ENCODE measurements at places on chromosomes 7 and 10.

DNA sequence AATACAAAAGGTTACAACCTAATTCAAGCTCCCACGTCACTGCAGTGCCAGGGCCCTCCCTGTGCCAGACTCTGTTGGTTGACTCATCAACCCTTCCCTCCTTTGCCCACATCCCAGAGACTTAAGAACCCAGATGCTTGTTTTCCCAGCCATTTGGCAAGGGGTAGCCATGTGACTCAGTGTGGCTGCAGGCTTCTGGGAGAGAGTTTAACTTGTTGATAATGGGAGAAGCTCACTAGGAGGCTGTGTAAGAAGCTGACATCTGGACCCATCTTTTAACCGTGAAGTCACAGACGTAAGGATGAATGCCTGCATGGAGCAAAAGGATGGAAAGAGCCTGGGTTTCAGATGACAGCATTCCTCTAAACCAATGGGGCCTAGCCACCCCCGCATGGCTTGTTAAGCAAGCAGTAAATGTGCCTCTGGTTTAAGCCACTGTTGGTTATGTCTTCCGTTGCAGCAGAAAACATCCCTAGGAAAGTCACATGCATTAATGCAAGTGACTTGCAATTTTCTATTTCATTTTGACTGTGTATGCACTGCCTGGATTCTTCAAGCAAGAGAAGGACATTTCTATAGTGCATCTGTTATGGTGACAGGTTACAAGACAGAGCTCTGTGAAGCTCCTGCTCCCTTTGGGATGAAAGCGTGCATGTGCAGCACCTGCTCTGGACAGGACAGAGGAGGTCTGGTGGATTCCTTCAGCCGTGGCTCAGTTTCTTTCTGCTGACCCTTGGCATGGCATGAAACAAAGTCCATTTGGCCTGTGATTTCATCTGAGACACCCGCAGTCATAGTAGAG, 57.5 kb upstream of the CREB5 start:
- DNase-seq, result peak; percentile 24

- no peak for DNase-seq
Measured at GRCh38 chr10:112981553-112981952, 31.5 kb downstream of the TCF7L2 start.

- DNase-seq, result peak; percentile 61
Measured at GRCh38 chr10:102395400-102396316, at the start of gene NFKB2. NFKB2 (plus strand) TSS chr10:102395705; CDS start chr10:102395960, 255 bp downstream.

DNA sequence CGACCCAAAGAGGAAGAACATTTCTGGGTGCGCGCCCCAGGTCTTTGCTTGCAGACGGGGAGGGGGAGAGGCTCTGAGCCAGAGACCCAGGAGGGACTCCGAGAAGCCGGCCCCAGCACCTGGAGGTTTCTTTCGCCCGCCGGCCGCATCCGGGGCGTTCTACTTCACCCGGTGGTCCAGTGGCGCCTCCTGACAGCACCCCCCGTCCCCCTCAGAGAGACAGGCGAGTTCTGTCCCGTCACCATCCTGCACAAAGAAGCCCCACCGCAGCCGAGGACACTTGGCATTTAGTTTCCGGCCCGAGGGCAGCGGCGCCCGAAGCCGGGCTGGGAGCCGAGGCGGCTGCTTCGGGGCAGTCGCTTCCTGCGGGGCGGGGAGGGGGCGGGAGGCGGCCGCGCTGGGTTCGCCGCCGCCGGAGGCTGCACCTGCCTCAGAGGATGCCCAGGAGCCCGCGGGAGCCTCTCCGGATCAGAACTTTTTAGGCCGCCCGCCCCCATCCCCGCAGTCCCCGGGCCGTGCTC, at the start of gene TMEM178B:
TSS of gene TMEM178B (plus strand) at position 424 of the 521 bp plus-strand sequence.
- no peak for DNase-seq

- DNase-seq, result no peak
Measured at GRCh38 chr7:9082203-9082602, 648.8 kb downstream of the NXPH1 start.

- no peak for DNase-seq
Measured at GRCh38 chr10:46239247-46239646, 47.5 kb upstream of the ANTXRL start.

DNA sequence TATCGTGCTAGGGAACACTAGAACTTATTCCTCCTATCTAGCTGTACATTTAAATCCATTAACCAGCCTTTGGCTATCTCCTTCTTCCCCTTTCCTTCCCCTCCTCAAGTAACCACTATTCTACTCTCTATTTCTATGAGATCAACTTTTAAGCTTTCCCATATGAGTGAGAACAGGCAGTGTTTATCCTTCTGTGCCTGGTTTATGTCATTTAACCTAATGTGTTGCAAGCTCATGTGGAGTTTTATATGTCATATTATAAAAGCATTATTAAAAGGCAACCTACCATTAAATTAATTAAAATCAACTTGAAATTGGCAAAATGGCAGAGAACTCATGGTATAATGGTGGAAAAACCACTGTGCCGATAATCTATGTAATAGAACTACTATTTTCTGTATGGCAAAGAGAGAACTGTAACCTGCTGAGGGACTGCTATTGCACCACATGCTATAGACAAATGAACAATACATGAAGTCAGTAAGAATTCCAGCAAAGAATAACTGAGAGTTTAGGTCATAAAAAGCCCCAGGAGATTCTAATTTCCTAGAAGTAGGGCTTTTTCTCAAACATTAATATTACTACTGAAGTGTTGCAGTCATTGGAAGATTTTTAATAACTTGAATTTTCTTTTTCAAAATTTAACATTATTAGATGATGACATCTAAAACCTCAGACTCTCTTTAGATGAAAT, 81.8 kb downstream of the LRRN3 start:
- DNase-seq, result no peak

GRCh38 chr10:32023264-32023663, 33.0 kb downstream of the KIF5B start:
- DNase-seq, result no peak

DNA sequence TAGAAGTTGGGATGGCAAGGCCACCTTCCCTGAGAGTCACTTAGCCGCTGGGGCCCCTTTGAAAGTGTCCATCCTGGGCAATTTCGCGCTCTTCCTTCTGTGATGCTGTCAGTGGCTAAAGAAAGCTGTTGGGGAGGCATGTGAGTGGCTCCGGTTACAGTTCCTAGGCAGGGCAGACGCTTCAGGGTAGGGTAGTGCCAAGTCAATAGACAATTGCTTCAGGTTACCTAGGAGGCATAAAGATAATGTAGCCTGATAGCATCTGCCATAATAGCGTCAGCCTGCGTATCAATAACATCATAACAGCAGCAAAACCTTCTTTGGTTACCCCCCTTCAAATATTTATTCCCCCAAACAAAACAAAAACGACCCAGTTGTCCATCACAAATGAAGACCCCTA, at the start of gene FAM107B:
TSS of gene FAM107B (minus strand) at position 101 of the 400 bp plus-strand sequence. CDS start 234 bp downstream, outside the sequence.
- no peak for DNase-seq

DNA sequence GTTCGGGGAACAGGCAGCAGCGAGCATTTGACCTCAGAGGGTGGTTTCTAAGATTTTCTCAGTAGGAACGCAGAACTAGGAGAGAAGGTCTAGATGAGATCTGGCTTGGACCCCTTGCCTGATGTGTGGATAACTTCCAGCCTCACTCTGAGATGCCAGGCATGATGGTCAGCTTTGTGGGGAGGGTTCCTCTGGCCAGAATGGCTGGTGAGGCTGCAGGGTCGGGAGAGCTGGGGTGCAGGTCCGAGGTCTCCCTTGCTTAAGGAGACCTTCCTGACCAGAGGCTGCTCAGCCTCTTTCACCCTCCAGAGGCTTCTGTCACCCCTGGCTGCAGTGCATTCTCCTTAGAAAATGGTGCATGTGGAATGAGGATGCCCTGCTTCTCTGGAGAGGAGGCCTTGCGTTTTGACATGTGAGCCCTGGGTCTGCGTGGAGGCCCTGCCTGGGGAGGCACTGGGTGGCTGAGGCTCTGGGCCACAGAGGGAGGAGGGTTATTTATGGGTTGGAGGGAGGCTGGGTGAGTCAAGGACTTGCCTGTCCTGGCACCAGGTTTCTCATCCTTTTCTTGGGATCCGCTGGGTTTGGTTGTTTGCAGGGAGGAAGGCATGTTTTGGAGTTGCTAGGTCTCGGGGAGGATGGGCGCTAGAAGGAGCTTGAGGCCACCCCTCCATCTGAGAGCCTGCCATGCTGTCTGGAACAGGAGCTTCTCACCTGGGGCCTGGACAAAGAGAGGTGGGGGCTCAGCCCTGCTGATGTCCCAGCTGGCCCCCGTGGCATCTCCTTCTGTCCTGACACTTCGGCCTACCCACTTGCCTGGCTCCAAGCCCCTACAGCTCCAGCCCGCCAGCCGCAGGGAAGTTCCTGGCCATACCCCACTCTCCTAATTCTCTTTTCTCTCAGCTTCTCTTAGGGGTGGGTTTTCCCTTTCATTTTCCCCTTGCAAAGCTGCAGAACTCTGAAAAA, 3.9 kb downstream of the FAM241B start:
- DNase-seq, result no peak

DNA sequence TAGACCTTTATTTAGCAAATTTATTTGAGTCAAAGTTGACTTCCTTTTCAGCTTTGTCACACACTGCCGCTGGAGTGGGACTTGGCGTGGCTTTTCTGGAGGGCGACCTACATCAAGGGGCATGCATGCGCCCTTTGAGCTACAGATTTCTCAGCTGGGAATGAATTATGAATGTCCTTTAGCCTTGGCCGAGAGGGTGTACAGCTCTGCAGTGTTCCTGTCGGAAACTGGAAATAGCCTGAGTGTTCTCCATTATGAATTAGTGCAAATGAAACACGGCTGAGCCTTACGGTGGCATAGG, 79.7 kb downstream of the GLRX3 start:
- DNase-seq, result no peak

- no peak for DNase-seq
Measured at GRCh38 chr7:116230191-116231005, 20.1 kb downstream of the TES start.

DNA sequence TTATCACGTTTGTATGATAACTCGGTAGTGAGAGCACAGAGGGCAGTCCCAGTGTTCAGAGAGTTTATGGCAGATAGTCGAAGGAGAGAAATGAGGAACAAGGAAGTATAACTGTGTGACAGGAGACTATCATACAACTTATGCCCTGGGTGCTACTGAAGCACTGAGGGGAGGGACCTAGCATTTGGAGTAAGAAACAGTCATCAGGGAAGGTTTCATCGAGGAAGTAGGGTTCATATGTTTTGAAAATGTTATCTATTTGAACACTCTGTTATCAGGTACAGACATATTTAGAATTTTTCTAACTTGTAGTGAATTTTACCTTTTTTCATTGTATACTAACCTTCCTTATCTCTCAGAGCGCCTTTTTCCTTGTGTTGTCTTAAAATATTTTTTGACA, 1214.4 kb upstream of the C7orf33 start:
- no peak for DNase-seq

- no peak for DNase-seq
Measured at GRCh38 chr10:124092860-124093773, at the start of gene CHST15. CHST15 (minus strand) TSS chr10:124093598; CDS start chr10:124046212, 47,386 bp downstream.

GRCh38 chr10:92323079-92323478, 32.1 kb downstream of the MARCHF5 start:
- no peak for DNase-seq

- no peak for DNase-seq
Measured at GRCh38 chr7:42907316-42907715, 4.6 kb downstream of the C7orf25 start.

GRCh38 chr10:71263376-71263775, 51.0 kb downstream of the UNC5B start:
- no peak for DNase-seq

DNA sequence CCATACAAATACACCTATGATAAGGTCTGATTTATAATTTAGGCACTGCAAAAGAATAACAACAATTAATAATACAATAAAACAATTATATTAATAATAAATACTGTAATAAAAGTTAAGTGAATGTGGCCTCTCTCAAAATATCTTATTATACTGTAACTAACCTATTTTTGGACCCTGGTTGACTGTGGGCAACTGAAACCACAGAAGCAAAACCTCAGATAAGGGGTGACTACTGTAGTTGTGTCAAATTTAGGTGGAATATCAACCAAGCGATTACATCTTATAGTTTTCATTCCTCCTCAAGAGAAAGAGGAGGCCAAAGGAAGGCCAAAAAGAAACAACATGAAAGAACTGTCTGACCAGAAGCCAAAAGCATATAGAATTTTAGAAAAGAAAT, 103.9 kb downstream of the SKAP2 start:
- no peak for DNase-seq

DNA sequence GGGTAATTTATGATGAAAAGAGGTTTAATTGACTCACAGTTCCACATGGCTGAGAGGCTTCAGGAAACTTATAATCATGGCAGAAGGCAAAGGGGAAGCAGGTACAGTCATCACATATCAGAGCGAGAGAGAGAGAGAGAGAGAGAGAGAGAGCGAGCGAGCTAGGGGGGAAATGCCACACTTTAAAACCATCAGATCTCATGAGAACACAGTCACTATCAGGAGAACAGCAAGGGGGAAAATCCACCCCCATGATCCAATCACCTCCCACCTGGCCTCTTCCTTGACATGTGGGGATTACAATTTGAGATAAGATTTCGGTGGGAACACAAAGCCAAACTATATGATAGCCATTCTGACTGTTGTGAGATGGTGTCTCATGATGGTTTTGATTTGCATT, 576.3 kb downstream of the GFRA1 start:
- no peak for DNase-seq

DNA sequence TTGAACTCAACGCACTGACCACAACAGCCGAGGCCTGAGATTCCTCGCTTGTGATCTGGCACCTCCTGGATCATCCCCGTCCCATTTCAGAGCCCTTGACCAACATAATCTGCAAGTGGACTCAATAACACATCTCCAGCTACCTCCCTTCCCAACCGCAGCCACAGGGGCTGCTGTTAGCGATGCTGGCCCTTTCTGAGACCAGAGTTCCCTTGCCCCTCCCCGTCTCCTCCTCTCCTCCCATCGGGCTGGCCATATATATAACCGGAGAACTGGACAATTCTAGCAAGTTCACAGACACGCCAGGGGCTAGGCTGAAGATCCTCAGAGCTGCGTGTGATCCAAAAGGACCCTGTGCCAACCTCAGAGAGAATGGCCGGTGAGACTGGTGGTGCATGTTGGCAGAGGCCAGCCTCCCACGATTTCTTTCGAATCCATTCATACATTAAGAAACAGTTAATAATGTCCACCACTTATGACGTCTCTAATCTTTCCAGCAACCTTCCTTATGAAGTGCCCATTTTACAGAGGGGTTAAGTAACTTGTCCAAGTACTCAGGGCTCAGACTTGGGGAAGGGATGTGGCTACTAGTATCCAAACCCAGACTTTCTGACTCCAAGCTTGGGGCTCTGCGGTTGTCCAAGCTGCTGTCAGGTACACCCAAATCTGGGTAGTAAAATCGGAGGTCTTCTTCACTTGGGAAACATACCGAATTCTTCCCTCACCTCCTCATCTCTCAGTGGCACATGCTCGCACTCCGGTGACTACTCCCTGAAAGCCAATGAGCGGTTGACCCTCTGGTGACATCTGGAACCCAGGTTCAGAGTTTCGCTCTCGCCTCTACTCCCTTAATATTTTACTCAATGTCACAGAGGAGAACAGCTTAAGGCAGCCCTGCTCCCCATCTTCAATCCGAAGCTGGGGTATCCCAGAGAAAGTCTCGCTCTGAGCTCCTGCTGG, 11.2 kb upstream of the FEZF1 start:
- DNase-seq, result no peak
